ENCODE measurements at places on chromosomes 5 and 9.

GRCh38 chr5:137613554-137614265 lies 114.6 kb upstream of the SPOCK1 start:
- DNase-seq: no peak

GRCh38 chr5:38162625-38163024 lies 95.7 kb upstream of the EGFLAM start:
- DNase-seq: peak; percentile 15

DNA sequence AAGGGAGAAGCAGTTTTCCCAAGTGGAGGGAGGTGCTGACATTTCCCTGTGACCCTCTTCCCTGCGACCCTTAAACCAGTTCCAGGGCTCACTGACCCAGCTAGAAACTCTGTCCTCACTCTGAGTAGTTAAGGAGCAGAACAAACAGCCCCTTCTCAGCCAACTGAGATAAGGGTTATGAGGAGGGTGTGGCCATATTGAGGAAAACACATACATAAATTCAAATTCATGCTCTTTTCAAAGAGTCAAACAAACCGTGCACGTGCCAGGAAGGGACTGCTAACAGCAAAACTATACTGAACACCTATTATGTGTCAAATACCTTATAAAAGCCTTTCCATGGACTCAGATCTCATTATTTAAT lies 4.9 kb upstream of the AKNA start:
- DNase-seq: no peak

DNA sequence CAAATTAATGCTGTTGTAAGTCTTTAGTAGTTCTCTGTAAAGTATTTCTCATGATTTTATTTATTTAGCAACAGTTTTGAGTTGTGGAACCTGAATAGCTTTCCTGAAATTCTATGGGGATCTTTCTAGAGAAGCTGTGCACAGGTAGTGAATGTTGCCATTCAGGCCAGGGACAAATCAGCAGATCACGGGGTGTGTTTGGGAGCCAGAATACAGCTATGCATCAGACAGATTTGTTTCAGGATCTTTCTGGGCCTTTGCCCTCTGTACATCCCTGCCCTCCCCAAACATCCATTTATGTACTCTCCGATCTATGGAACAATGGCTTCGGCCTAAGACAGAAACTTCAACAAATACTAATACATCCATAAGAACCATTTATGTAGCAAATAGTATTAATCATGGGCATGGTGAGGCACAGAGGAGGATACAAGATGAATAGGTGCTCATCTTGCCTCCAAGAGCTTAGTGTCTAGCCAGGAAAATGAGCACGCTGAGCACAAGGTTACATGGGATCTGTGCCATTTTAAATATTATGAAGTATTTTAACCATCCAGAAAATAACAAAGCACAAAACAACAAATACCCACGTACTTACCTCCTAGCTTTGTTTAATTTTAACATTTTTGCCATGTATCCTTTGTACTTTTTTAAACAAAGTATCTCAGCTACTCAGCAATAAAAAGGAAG lies 13.1 kb downstream of the ARHGEF37 start:
- DNase-seq: no peak

DNA sequence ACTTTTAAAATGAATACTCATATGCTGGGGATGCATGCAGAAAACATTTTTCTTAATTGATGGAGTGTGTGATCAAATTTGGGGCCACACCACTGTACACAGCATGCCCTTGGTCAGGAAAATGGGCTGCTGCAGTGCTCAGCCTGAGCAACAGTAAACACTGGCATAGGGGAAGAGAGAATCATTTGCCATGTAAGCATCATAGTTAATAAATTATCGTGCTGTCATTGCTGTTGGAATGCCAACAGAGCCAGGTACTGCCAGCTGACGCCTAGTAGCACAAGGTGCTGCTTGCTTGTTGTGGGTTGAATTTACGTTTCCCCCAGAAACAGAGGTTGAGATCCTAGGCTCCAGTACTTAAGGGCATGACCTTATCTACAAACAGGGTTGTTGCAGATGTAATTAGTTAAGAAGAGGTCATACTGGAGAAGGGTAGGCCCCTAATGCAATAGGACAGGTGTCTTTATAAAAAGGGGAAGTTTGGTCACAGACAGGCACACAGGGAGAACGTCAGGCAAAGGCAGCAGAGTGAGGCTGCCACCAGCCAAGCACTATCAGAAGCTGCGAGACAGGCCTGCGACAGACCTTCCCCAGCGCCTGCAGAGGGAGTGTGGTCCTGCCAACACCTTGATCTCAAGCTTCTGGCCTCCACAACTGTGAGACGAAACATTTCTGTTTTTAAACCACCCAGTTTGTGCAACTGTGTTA lies 25.3 kb downstream of the DAP start:
- no peak for DNase-seq

- no peak for DNase-seq
Measured at GRCh38 chr5:53965459-53965858, 344.9 kb downstream of the ARL15 start.

DNA sequence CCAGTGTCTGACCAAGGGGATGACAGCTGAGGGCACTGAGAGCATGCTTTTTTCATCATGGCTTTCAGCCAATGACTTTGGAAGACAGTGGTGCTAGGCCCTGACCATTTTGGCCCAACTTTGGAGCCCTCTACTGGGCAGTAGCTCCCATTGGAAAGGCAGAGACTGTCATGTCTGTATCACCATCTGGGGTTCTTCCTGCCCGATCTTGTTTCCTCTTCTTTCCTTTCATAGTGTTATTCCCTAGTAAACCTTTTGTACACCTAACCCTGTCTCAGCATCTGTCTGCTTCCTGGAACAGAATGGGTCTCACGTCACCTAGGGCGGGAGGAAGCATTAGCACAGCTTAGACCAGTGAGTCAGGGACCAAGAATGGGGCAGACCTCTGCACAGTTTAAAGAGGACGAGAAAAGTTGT lies 97.4 kb upstream of the MAST4 start:
- DNase-seq: peak; percentile 10

DNA sequence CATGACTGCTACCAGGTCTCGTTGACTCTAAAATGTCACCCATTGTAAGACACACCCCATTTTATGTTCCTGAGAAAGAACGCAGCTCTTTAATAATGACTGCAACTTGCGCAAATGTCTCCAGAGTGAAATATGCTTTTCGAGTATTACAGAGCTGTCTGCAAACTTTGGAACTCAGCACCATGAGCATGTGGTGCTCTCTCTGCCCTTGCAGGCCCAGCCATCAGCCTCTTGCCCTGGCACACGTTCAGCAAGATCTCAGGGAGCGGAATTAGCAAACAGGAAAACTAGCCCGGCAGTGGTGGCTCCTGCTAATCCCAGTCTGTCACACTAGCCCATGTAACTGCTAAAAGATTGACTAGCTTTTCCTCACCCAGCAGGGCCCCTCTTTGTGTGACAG lies 114.5 kb upstream of the SLC1A3 start:
- no peak for DNase-seq

GRCh38 chr9:104911032-104911607 lies 16.8 kb downstream of the ABCA1 start:
- DNase-seq: peak; percentile 43

- no peak for DNase-seq
Measured at GRCh38 chr5:107545486-107545885, 125.3 kb downstream of the EFNA5 start.

GRCh38 chr5:79236362-79236969 lies 535 bp downstream of the JMY start:
- peak; percentile 64 for DNase-seq

DNA sequence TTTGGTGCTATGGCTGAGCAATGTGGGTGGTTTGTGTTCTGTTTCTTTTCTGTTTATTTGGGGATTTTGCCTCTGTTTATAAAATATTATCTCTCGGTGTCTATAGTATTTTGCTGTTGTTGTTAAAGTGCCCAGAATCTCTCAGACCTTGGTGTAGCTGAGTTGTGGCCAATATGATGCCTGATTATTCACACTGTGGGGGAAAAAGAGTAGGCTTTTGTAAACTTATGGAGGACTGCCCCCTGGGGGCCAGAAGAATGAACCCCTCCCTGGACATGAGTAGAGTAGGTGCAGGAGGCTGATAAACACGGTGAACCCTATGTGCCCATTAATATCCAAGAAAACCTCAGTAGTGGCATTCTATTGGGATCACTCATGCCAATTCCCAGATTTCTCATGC lies 49.0 kb upstream of the DPYSL3 start:
- DNase-seq: peak; percentile 51

- DNase-seq: no peak
Measured at GRCh38 chr5:122354293-122354692, 42.3 kb downstream of the SNCAIP start.

- no peak for DNase-seq
Measured at GRCh38 chr9:109270441-109270840, 50.4 kb downstream of the EPB41L4B start.

- DNase-seq: no peak
Measured at GRCh38 chr9:77772646-77773045, 124.5 kb upstream of the GNA14 start.

DNA sequence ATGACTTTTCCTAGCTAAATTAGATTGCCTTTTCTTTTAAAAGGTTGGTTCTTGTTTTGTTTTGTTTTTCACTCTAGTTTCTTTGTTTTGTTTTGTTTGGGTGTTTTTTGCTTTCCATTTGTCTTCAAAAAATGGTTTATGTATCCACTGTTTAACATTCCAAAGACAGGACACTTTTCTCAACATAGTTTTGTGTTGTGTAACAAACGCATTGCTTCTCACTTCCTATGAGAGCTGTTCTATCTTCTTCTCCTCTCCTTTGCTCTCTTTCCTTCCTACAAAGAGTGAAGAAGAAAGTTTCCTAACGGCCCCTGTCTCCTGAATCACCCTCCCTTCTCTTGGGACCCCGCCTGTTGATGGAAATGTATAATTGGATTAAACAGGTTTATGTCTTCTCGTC lies 539.7 kb downstream of the ACTL7B start:
- no peak for DNase-seq

DNA sequence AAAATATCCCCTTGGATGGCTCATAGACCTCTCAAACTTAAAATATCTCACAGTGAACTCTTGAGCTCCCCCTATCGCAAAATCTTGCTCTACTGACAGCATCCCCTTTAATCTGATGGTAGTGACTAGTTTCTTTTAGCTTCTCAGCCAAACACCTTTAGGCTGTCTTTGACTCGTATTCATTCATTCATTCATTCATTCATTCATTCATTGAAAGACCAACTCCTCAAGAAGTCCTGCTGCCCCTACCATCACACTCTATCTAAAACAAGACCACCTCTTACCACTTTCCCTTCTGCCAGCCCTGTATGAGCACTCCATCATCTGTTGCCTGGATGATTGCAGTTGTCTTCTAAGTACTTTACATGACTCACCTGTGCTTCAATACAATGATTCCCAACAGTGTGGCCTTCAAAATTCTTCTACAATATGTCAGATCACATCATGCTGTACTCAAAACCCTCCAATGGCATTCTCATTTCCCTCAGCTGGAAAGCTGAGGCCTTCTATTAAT lies 46.8 kb downstream of the ITGA2 start:
- DNase-seq: no peak
